Stimulated activated CD4-positive, alpha-beta T cell treated with anti-CD3 and anti-CD28 coated beads, Interleukin-12 subunit alpha, Interleukin-12 subunit beta, amount 100 ng/mL, for 48 hours (primary cell): ENCODE measurements at places on chromosomes 3 and 15.

GRCh38 chr3:178169421-178169820, 366.8 kb upstream of the KCNMB2 start:
- no peak for DNase-seq

GRCh38 chr3:186985661-186986364, 55.5 kb downstream of the ST6GAL1 start:
- no peak for DNase-seq

DNA sequence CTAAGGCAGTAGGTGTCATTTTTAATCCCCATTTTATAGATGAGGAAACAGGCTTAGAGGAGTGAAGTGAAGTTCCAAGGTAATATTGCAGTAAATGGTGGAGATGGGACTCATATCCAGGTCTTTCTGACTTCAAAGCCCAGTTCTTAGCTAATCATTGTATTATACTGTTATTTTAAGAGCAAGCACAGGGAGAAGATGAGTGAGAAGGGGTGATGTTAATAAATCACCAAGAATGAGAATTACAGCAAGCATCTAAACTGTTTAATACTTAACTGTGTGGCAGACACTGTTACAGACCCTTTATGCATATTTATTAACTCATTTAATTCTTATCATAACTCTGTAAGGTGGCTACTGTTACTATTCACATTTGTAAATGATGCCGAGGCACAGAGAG, 61.2 kb downstream of the VPS8 start:
- DNase-seq: no peak

DNA sequence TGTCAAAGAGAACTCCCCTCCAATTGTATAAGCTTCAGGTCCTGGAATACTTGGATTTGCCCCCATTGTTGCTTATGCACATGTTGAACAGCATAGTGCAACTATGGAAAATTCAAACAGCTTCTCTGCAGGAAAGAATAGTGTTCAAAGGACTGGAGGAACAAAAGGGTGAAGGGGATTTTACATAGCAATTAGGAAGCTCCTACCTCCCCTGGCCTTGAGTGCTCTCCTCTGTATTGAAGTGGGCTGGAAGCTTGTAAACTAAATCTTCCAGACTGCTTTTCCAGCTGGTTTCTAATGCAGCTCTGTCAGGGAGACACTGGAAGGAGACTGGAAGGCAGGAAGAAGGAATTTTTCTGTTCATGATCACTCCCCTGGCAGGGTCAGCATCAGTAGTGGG, 7.2 kb upstream of the ELP6 start:
- DNase-seq: no peak

DNA sequence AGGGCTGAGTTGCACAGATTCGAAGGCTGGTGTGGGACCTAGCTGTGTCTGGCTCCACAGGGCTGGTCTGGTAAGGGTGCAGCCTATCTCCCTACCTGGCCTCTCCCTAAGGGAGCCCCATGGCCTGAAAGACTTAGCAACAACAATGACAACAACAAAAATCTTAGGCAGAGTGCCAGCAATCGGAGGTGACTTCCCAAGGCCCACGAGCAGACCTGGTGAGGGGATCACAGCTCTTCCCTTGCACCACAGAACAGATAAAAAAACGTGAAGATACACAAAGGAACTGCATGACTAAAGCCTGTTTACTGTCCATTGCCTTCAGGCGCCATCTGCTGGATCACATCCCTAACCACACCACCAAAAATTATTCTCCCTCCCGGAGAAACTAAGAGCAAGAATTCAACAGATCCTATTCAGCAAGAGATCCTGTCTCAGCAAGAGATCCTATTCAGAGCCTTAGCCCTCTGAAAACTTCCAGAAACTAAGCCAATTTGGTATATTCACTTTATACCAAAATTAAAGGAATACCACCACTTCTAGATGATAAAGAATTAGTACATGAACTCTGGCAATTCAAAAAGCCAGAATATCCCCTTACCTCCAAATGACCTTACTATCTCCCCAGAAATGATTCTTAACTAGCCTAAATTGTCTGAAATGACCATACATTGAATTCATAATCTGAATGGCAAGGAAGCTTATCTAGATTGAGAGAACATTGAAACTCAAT, 24.1 kb upstream of the OR5K4 start:
- peak; percentile 12 for DNase-seq

DNA sequence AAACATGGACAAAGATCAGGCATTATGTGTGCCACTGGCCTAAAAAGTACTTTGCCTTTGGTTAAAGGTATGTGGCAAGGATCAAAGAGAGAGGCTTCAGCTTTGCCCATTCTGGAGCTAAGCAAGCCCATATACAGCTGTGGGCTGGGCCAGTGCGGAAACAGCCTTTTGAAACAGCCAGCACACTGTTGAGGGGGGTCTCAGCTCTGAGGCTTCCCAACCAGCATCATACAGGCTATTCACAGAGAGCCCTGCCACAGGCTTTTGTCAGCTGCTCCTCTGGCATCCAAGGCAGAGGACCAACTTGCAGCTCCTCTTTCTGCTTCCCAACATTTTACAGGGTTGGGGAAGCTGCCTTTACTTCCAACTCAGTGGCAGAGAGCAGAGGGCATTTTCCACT, 63.2 kb upstream of the FOXB1 start:
- DNase-seq: no peak

GRCh38 chr3:13750215-13750614, 129.7 kb downstream of the WNT7A start:
- DNase-seq: no peak

DNA sequence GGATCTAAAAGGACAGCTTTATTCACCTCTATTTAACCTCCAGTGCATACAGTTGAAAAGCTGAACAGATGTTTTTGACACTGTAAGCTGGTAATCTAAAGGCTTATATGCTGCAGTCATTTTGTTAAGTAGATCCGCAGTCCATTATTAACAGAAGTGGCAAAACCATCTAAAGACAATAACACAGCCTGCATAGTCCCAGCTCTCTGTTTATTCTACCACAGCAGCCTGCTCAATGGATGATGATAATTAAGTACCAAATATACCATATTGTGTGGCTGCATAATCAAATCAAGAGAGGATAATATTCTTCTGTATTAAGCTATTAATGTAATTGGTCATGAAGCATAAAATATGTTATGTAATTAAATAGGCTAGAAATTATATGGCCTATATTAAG, 207.1 kb downstream of the MEIS2 start:
- no peak for DNase-seq

DNA sequence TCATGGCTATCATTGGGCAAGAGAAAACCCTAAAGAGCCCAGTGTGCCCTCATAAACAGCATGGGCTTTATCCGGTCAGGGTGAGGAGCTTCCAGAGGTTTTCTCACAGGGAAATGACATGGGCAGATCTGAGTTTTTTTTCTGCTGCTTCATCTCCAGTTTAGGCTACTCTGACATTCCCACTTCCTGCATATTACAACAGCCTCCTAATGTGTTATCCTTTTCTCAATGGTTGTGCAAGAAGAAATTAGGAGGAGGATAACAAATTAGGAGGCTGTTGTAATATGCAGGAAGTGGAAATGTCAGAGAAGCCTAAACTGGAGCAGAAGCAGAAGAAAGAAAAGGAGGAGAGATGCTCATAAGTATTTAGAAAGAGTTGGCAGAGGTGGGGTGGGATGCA, 175.6 kb downstream of the MTHFS start:
- no peak for DNase-seq

GRCh38 chr15:66570327-66570726, 4.5 kb upstream of the LCTL start:
- no peak for DNase-seq

GRCh38 chr3:181722766-181723425, 11.2 kb downstream of the SOX2 start:
- no peak for DNase-seq

DNA sequence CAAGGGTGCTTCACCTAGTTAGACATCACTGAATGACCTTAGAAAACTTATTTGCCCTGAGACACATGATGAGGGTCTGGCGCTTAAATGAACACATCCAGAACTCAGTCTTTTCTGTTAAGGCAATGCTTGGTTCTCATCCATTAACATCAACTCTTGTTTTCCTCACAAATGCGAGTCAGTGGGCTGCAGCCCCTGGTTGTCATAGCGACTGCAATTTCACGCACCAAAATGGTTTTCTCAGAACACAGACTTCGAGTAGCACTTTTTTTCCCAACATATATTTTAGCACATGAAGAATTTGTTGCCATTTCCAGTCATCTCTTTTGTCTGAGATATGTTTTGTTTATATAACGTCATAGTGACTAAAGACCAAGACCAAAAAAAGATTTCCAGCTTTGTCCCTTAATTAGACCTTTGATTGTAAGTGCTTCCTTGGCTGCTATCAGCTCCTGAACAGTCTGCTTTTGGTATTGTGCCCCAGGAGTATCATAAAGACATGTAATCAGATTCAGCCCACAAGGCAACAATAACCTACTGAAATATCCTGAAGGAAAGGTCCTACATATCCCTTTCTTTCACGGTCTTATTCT, 68.5 kb downstream of the GPR176 start:
- no peak for DNase-seq

- no peak for DNase-seq
These were observed 219.0 kb downstream of the SHQ1 start for GRCh38 chr3:72629191-72629631.

GRCh38 chr3:179069762-179070390, 1.7 kb downstream of the ZMAT3 start:
- DNase-seq: no peak

- no peak for DNase-seq
These were observed 39.2 kb downstream of the CCK start for GRCh38 chr3:42226470-42227425.
